H1 (cell line): ENCODE measurements at places on chromosomes 6 and 20. TPM values are rescaled to one million over a fixed set of nuclear protein-coding genes. Genes with fewer than 3 reads are reported as not detected.

The FAXC gene
- total RNA-seq, result 25.6 and 29.8 TPM in 2 replicates

The SEL1L2 gene
- total RNA-seq, result not detected in 2 replicates

The DNAAF9 gene
- 5.0 and 5.7 TPM in 2 replicates for total RNA-seq

GRCh38 chr6:37013516-37014491 lies 8.3 kb downstream of the FGD2 start:
- H3K27me3 ChIP-seq, result no peaks in the 10 kb centered on the region
- H3K4me1 ChIP-seq, result peaks cover 2% of the 10 kb centered on the region
- no peaks in the 10 kb centered on the region for H3K36me3 ChIP-seq
- no peak overlapping the region for H3K4me3 ChIP-seq
- no peak for DNase-seq

DNA sequence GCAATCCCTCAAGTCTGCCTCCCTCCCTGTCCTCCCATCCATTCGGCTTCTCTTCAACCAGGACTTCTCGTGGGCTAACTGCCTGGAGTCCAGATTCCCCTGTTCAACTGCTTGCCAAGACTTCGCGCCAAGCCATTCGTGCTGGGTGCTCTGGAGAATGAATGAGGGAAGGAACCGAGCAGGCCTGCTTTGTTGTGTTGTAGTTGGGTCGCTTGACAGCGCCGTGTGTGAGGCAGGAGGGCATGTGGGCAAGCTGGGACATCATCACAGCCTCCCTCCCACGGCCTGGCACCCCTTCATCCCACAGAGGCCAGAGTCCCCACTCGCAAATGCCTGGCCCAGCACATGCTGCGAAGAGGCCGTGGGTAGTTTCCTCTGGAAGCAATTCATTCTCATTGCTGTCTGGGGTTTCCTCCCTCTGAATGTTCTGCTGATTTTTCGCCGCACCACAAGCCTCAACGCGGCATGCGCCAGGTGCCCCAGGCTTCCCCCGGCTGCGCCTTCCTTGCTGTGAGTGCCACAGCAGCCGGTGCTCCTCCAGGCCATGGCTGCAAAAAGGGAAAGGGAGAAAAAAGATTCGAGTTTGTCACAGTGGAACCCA lies 336.0 kb downstream of the QKI start:
- no peak overlapping the region for H3K27ac ChIP-seq
- DNase-seq, result no peak
- H3K4me1 ChIP-seq, result no peaks in the 10 kb centered on the region; the same call in 1 of the 2 replicates
- no peaks in the 10 kb centered on the region for H3K27me3 ChIP-seq
- no peak overlapping the region for H3K4me3 ChIP-seq

DNA sequence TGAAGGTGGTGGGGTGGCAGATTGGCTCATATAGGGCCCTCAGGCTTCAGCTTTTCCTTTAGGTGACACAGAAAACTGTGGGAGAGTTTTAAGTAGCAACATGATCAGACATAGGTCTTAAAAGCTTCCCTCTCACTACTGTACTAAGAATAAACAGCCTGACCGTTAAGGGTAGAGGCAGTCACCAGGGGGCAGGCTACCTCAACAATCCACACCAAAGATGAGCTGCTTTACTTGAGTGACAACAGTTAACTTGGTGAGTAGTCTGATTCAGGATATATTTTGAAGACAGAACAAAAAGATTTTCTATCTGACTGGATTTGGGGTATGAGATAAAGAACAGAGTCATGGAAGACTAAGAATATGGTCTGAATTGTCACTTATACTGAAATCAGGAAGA lies 193.1 kb upstream of the SHLD1 start:
- DNase-seq, result peak; percentile 75
- H3K27ac ChIP-seq, result no peak overlapping the region
- no peak overlapping the region for H3K4me3 ChIP-seq

GRCh38 chr6:78867020-78867369 lies 356 bp upstream of the IRAK1BP1 start:
- H3K4me3 ChIP-seq, result peak overlapping the region; percentile 43
- H3K36me3 ChIP-seq, result no peaks in the 10 kb centered on the region; the same call in 1 of the 2 replicates
- H3K27me3 ChIP-seq, result no peaks in the 10 kb centered on the region
- no peak for DNase-seq

GRCh38 chr20:872855-873520 lies 39.5 kb downstream of the FAM110A start:
- H3K27ac ChIP-seq, result no peak overlapping the region
- H3K36me3 ChIP-seq, result no peaks in the 10 kb centered on the region
- no peak overlapping the region for H3K4me3 ChIP-seq

DNA sequence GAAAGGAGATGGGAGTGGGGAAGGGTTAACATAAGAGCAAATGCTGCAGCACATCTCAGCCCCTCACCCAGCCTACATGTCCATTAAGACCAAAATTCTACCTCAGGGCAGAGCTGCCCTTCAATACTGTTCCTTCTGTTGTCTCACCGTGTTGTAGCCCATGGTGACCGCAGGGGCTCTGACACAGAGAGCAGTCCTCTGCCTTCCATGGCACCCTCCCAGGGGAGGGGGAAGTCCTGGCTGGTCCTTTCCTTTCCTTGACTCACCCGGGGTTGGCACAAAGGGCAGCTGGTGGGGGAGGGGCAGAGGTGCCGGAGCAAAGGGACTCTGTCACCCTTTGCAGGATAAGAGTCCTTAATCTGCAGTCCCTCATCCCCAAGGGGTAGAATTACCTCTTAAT lies 15.2 kb downstream of the NKX2-2 start:
- H3K27ac ChIP-seq, result no peak overlapping the region
- H3K4me3 ChIP-seq, result no peak overlapping the region
- DNase-seq, result no peak
- peaks cover 7% of the 10 kb centered on the region for H3K4me1 ChIP-seq
- H3K36me3 ChIP-seq, result no peaks in the 10 kb centered on the region
- H3K27me3 ChIP-seq, result peaks cover 1% of the 10 kb centered on the region; the same call in 1 of the 2 replicates

- peaks cover 35% of the 10 kb centered on the region for H3K36me3 ChIP-seq
- no peak overlapping the region for H3K27ac ChIP-seq
- no peaks in the 10 kb centered on the region for H3K27me3 ChIP-seq
- DNase-seq, result no peak
- H3K4me3 ChIP-seq, result no peak overlapping the region
Measured at GRCh38 chr6:13299918-13300317, 28.4 kb downstream of the TBC1D7 start.

DNA sequence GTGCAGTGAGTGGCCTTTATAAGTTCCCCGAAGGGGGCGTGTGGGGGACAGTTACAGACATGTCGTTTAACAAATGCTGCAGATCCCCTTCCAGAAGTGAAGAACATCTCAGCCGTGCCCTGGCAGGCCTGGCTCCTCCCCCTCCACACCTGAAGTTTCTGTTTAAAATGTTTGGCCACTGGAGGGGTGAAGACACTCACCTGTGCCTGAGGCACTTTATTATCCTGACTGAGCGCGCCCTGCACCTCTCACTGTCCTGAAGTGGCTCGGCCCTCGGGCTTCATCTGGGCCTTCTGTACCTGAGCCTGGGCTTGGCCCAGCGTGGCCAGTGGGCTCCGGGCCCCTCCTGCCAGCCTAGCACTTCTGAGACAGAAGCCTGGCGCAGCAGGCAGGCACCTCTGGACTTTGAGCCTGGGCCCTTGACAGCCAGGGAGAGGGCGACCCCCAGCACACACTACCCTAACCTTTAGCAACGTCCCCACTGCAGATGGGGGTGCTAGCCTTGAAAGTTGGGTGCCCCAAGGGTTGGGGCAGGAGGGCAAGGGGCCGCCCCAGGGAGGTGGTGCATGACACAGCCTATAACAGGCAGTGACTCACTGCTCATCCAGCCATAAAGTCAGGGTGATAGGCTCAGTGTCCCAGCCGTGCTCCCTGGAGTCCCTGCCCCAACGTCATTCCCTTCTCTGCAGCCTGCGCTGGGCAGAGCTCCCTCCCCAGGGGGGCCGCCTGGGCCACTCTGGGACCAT lies 13.6 kb upstream of the GATA5 start:
- DNase-seq, result no peak
- H3K36me3 ChIP-seq, result no peaks in the 10 kb centered on the region
- no peak overlapping the region for H3K27ac ChIP-seq
- H3K4me3 ChIP-seq, result no peak overlapping the region

GRCh38 chr6:127176146-127176545 lies 57.7 kb downstream of the RSPO3 start:
- DNase-seq, result no peak
- H3K4me3 ChIP-seq, result no peak overlapping the region
- H3K4me1 ChIP-seq, result no peaks in the 10 kb centered on the region; the same call in 1 of the 2 replicates
- no peak overlapping the region for H3K27ac ChIP-seq

GRCh38 chr6:144443157-144443556 lies 158.0 kb downstream of the UTRN start:
- no peak for DNase-seq
- H3K27me3 ChIP-seq, result no peaks in the 10 kb centered on the region
- H3K36me3 ChIP-seq, result peaks cover 47% of the 10 kb centered on the region
- no peak overlapping the region for H3K27ac ChIP-seq

DNA sequence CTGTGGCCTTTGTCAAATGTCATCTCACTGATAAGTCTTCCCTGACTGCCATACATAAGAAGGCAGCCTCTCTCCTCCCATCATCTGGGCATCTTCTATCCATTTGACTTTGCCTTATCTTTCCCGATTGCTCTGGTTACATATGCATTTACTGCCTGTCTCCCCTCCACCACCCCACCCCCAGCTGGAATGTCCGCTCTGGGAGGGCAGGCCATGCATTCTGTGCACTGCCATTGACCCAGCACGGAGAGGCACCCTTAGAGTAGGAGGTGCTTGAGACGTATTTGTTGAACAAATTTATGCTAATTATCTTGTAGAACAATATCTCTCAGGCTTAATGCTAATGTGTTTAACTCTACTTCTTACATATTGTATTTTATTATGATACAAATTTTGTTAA lies 183.9 kb upstream of the HDAC2 start:
- peaks cover 9% of the 10 kb centered on the region for H3K4me1 ChIP-seq
- DNase-seq, result no peak
- H3K4me3 ChIP-seq, result no peak overlapping the region
- no peak overlapping the region for H3K27ac ChIP-seq
- no peaks in the 10 kb centered on the region for H3K36me3 ChIP-seq

- H3K36me3 ChIP-seq, result no peaks in the 10 kb centered on the region
- no peak for DNase-seq
- no peaks in the 10 kb centered on the region for H3K4me1 ChIP-seq
Measured at GRCh38 chr6:6865611-6866010, 242.2 kb upstream of the RREB1 start.

GRCh38 chr6:141261672-141262060 lies 871.1 kb upstream of the GJE1 start:
- no peaks in the 10 kb centered on the region for H3K36me3 ChIP-seq
- no peak overlapping the region for H3K27ac ChIP-seq
- DNase-seq, result no peak
- H3K4me1 ChIP-seq, result no peaks in the 10 kb centered on the region

GRCh38 chr20:13205848-13206434 lies 15.1 kb upstream of the ISM1 start:
- H3K4me3 ChIP-seq, result no peak overlapping the region
- H3K36me3 ChIP-seq, result no peaks in the 10 kb centered on the region
- H3K4me1 ChIP-seq, result peaks cover 2% of the 10 kb centered on the region

DNA sequence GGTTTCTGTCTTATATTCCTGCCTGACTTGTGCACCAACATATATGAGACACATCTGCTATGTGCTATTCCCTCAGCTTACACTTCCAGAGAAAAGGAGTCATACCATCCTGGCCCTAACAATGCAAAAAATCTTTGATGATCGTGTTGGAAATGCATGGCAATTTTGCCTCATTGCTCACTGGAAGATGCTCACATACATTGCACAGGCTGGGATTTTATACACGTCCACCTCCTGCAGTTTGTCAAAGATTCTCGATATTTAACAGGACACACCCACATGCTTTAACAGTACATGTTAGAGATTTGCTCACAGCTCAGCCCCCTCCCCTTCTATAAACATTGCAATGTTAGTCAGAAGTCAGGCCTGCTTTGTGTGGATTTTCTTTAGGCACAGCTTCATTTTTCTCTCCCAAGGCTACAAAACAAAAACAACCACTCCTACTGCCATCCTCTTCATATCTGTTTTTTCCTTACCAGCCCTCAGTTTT lies 66.1 kb downstream of the ADGB start:
- H3K27me3 ChIP-seq, result no peaks in the 10 kb centered on the region
- no peaks in the 10 kb centered on the region for H3K4me1 ChIP-seq
- no peak overlapping the region for H3K27ac ChIP-seq
- H3K36me3 ChIP-seq, result no peaks in the 10 kb centered on the region

GRCh38 chr20:50270569-50270968 lies 79.9 kb downstream of the CEBPB start:
- H3K27ac ChIP-seq, result no peak overlapping the region
- no peaks in the 10 kb centered on the region for H3K36me3 ChIP-seq
- no peak overlapping the region for H3K4me3 ChIP-seq

DNA sequence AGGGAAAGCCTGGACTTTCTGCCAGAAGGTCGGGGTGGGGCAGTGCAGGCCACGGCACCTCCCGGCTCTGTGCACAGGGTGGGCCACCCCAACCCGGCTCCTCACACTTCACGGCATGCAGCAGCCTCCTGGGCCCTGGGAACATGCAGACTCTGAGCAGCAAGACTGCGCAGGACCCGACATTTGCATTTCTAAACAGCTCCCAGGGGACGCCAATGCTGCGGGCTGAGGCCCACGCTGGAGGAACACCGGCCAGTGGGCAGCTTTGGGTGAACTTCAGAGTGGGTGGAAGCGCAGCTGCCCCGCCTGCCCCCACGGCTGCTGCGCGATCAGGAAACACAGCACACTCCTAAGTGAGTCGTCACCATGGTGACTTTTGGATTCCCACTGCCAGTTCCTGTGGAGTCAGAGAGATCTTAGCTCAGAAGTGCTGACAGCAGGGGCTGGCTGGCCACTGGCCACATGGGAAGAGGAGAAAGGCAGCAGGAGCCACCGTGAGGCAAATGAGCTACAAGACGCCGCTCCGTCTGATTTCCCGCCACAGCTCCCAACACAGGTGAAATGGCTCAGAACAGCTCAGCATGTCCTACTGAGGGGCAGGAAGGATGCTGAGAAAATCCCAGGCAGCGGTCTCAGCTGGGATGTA lies 52.1 kb downstream of the RNASET2 start:
- H3K4me1 ChIP-seq, result peaks cover 5% of the 10 kb centered on the region
- no peaks in the 10 kb centered on the region for H3K36me3 ChIP-seq
- H3K27me3 ChIP-seq, result no peaks in the 10 kb centered on the region
- no peak overlapping the region for H3K27ac ChIP-seq
- H3K4me3 ChIP-seq, result no peak overlapping the region
